T-helper 9 cell (primary cell): ENCODE measurements at places on chromosomes 16 and 17.

DNA sequence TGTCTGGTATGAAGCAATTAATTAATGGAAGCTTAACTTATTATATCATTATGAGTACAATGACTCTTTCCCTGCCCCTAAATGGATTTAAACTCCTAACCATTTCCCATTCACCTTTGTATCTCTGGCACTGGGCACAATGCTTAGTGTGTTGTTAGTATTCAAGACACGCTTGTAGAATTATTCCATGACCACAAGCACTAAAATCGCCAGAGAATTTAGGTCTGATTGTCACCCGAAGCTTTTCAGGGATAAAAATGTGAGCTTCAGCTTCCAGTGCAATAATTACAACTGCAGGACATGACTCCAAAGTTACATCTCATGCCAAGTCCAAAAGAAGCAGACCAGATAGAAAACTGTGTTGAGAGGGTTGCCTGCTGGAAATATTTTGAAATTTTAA lies 101.6 kb downstream of the CDH8 start:
- no peak for DNase-seq

- no peak for DNase-seq
These were observed 352.5 kb downstream of the KCNJ2 start for GRCh38 chr17:70521821-70522256.

GRCh38 chr17:4703330-4703691 lies 626 bp downstream of the PELP1 start:
- DNase-seq: no peak

DNA sequence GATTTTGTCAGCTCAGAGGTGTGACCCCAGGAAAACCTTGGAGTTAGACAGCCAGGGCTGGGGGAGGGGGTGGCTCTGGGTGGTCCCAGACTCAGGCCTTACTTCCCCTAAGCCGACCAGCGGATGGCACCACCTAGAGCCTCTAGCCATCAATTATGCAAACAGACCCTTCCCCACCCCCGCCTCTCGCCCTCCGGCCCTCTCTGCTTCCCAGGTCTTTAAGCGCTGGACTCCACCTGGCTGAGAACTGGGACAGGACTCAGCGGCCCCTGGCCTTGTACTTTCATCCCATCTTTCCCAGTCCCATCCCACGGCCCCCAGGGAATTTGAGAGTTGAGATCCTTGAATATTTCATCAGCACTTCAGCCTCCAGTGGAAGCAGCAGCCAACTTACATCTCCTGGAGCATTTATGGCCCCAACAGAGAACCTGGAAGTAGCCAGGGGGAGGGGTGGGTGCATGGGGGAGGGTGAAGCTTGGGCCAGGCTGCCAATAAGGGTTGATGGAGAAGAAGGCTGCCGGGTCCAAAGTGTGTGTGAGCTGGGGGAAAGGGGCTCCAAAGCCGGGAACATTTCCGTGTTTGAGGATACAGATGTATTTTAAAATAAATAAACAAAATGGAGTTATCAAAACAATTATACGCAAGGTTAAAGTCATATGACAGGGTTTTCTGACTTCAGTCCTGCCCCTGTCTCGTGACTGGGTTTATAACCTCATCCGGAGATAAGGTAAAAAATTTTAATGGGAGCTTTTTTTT lies 7.5 kb upstream of the JUP start:
- no peak for DNase-seq

GRCh38 chr16:50360033-50360778 lies 8.6 kb downstream of the BRD7 start:
- DNase-seq: no peak

DNA sequence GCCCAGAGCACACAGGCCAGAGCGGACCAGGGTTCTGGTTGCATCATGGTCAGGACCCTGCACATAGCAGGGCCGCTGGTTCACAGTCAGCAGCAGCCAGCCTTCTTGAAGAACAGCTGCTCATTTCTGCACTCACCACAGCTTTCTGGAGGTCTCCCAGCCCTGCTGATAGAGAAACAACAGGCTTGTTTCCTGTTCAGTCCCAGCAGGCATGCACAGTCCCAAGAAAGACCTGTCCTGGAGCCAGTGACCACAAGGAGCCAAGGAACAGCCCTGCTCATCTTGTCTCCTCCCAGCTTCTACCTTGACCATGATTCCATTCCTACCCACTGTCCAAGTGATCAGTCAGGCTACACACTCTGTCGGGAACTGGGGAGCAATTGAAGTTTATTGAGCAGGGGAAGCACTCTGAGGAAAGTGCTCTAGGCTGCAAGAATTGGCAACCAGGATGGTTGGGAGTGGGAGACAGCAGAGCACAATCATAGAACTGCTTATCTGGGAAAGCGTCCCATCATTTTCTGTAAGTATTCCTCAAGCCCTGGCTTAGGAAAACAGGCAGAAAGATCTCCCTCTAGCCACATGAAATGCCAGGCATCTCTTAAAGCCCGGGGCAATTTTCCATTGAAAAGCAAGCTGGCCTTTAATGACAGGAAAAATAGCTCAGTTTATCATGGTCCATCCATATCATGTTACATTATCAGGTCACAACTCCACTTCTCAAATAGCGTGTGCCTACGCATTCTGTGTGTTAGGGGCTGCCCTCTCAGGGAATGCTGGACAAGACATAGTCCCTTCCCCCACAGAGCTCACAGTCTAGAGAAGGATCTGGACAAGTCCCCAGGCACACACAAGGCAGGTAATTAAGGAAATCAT lies 155.4 kb upstream of the FOXF1 start:
- no peak for DNase-seq

DNA sequence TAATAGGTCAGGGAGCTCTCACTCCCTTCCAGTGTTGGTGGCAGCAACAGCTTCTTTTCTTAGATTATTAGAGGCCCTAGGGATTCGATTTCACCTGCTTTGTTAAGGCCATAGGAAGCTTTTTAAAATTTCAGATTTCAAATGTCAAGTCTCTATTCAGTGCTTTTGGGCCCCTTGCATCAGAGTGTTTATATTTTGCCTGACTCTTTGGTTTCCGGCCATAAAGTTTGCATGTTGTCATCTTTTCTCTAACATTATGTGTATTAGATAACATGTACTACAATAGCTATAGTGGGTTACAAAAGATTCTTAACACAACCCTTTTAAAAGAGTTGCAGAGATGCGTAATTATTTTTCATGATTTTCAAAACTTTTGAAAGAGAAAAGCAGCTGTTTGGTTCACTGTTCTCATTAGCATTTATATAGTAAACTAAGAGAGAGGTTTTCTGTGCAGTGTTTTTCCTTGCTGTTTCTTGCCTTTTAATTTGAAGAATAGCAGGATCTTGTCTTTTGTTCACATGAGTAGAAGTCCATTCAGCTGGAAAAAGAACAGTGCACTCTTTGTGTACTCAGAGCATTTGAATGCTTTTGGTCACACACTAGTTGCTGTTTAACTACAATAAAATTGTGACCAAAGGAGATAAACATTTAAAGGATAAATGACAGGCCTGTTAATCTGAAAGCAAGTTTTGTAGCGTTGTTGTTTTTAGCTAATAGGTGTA lies 52.5 kb downstream of the FTO start:
- DNase-seq: no peak

GRCh38 chr17:49817993-49818392 lies 29.5 kb downstream of the KAT7 start:
- peak; percentile 33 for DNase-seq

DNA sequence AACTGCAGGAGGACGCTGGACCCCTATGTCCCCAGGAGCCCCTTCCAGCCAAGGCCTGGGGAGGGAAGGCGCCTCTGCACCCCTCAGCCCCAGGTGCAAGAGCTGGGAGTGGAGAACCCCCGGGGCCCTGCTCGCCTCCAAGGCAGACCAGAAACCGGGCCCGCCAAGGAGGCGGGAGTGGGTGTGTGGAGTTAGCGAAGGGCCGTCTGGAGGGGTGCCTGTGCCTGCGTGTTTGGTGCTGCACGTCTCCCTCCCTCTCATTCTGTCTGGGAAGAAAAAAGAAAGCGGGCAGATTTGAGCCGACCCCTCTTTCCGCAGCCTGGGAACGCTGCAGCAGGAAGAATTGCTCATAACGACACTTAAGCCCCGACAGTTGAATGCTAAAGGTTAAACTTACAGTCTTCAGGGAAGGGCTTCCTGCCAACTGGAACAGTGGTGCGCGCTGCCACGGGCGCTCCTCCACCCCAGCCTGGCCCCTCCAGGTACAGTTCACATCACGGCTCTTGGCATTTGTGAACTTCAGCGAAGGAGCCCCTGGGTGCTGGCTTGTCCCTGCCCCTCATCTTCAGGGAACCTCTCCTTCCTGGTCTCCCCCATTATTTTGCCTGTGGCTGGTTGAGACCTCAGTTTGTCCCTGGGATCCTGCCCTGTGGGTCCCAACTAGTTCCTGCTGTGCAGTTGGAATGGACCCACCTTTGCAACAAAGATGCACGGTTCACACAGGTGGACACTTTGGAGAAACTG lies 19.2 kb upstream of the ZFHX3 start:
- no peak for DNase-seq

DNA sequence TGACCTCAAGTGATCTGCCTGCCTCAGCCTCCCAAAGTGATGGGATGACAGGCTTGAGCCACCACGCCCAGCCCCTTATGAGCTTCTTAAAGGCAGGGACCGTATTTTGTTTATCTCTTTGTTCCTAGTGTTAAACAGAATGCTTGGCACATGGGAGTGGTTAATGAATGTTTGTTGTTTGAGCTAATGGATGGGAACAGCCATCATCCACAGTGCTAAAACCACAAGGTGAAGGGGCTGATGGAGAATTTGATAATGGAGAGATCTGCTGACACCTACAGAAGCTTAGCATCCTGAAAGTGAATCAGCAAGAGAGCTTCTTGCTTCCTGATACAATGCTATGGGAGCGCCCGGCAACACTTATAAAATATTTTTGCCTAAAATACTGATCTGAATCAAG lies 8.6 kb upstream of the CDH1 start:
- DNase-seq: no peak

- no peak for DNase-seq
These were observed 31.8 kb downstream of the TMEM235 start for GRCh38 chr17:78263063-78263735.

- DNase-seq: peak; percentile 20
These were observed 471.6 kb downstream of the SOX9 start for GRCh38 chr17:72592242-72592966.

GRCh38 chr17:31250229-31250628 lies 46.8 kb downstream of the OMG start:
- no peak for DNase-seq

DNA sequence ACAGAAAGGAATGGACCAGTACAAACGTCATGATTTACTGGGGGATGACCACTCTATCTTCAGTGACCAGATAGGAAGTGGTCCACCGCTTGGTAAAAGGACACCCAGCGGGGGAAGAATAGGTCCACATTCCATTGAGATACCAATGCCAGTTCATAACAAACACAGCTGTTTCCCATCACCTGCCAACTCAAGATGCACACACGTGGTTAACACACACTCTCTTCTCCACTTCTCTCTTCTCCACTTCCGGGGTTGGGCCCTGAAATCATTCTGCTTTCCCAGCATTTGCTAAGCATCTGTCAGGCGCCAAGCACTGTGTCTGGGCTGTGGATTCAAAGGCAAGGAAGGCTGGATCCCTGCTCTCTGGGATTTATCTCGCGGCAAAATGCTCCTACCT lies 175.5 kb downstream of the SLC39A11 start:
- no peak for DNase-seq

- DNase-seq: no peak
These were observed 4.8 kb downstream of the CD2BP2 start for GRCh38 chr16:30350134-30350871.

DNA sequence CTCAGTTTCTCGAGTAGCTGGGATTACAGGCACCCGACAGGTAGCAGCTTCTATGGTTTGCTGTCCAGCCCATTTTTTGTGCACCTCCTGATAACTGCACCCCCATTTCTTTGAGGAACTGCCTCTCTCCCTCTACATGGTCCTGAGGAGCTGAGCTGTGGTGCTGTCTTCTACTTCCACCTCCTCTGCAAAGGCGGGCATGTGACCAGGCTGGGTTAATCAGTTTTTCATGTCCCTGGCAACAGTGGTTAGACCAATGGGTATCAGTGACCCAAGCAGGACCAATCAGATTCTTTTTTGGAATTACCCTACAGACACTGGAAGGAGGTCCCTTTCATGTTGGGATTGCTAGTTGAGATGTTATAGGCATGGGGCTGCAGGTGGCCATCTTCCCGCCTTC lies 41.3 kb downstream of the TBX21 start:
- DNase-seq: no peak

GRCh38 chr16:22050963-22051362 lies 41.4 kb upstream of the VWA3A start:
- DNase-seq: no peak

GRCh38 chr17:37065486-37066321 lies 117.0 kb downstream of the AATF start:
- no peak for DNase-seq

DNA sequence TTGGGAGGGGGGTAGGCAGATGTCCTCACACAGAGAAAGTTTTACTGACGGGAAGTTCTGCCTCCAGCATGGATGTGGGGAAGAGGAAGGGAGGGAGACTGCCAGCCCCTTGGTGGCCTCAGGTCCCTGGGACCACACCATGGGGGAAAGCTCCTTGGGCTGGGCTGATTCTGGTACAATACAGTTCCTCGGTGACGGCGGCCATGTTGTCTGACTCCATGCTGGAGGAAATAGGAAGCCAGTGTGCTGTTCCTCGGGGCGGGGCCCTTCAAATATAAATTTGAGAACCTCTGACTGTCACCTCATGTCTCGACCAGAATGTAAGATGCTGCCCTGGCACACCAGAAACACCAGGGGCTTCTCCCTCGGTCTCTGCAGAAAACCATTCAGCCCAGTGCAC lies 66.8 kb downstream of the CNGB1 start:
- no peak for DNase-seq

GRCh38 chr16:89704281-89704680 lies 2.8 kb upstream of the SPATA2L start:
- no peak for DNase-seq

GRCh38 chr17:58487589-58488427 lies at the start of gene HSF5:
Gene HSF5 (minus strand): TSS chr17:58488408. CDS start chr17:58488274, 134 bp downstream.
- peak; percentile 57 for DNase-seq

GRCh38 chr16:30087181-30087898 lies 4.4 kb downstream of the TBX6 start:
- no peak for DNase-seq

DNA sequence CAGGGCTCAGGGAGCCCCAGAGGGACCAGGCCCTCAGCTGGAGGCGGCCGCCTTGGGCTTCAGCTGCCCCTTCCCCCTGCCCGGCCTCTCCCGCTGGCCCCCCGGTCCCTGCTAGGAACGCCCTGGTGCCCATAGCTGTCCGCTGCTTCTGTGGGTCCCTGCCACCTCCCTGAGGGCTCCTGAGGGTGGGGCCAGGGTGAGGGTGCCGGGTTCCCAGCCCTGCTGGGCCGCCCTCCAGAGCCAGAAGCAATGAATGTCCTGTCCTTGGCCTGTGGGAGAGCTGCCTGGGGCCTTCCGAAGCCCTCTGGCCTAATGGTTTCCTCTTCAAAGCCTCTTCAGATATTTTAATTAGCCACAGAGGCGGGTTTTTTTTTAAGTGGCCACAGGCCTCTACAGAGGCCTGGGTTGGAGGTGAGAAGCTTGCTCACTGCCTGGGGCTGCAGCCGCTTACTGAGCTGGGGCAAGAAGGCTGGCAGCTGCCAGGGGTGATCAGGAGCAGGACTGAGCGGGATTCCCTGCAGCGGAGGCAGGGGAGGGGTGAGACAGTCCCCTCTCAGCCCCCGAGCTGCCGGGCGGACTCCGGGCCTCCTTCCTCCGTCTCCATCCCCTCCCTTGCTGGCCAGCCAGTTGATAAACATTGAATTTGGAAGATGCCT lies 9.9 kb downstream of the CENPX start:
- no peak for DNase-seq

- DNase-seq: no peak
These were observed 32.7 kb upstream of the NAT9 start for GRCh38 chr17:74808714-74809430.

- no peak for DNase-seq
These were observed 55.9 kb downstream of the MFSD11 start for GRCh38 chr17:76793775-76794174.
